ENCODE measurements at places on chromosomes 4 and X.

DNA sequence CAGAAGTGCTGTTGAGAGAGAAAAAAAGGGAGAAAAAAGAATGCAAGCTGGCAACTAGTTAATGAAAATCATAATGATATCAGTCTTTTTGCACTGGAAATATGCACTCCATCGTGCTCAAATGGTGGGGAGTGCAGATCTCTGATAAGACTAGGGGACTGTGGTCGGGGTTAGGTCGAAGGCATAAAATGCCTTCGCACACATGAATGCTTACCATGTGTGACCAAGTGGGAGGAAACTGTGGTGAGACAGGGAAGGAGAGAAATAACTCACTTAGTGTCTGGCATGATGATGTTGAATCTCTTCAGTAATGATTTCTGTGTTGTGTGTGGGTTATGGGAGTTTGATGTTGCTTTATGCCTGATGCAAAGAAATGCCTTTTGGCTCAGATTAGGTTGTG, 358.9 kb downstream of the FBXO8 start:
- DNase-seq = no peak

DNA sequence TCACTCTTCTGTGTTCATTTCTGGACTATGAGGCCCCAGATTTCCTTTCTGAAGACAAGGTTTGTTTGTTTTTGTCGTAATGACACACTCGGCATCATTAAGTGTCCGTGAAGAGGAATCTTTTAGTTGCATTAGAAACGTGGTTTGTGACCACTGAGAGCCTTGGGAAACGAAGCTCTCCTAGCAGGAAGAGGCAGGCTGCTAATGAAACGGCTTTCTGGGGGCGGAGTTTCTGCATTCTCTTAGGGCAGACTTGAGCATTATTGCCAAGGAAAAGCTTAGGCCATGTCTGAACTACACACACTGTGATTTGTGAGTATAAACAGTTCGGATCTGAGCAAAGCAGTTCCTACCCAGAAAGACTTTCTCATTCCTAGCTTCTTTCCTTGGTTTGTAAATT, 64.0 kb downstream of the SOX3 start:
- DNase-seq = no peak

- DNase-seq = no peak
These were observed 221.0 kb downstream of the PALLD start for GRCh38 chr4:168717847-168718246.

GRCh38 chr4:37503261-37503660, 182.9 kb downstream of the RELL1 start:
- no peak for DNase-seq

GRCh38 chrX:38225093-38225492, 4.4 kb upstream of the SRPX start:
- DNase-seq = no peak

DNA sequence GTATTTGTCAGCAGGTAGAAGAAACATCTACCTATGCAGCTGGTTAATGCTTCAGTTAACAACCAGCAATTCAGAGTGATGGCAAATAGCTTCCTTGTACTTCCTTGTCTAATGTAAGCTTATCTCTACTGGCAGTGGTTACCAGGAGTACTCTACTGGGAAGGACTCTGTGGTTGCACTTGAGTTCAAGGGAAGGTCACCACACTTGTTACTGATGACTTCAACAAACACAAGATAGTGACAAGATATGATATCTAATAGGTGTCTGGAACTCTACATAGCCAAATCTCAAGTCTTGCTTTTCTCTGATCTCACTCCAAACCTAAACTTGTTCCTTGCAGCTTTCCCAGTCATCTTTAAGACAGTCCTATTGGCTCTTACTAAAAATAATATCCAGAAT, 1644.9 kb upstream of the TENM3 start:
- DNase-seq = no peak

DNA sequence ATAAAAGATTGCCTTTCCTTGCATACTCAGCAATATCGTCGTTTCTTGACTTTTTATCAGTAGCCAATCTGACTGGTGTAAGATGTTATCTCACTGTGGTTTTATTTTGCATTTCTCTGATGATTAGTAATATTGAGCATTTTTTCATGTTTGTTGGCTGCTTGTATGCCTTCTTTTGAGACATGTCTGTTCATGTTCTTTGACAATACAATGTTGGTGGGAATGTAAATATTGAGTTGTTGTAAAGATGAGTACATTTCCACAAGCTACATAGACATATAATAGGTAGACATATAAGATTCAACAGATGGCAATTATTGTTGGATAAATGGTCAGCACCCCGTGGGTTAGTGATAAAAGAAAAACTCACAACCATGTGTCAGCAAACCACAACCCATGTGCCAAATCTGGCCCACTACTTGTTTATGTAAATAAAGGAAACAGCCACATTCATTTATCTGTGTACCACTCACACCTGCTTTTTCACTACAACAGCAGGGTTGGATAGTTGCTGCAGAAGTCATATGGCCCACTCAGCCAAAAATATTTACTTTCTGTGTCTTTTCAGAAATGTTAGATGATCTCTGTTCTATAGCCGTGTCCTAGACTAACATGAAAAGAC, 153.1 kb upstream of the VCX start:
- no peak for DNase-seq

- DNase-seq = no peak
These were observed 9.2 kb downstream of the VSIG4 start for GRCh38 chrX:66030505-66031317.

GRCh38 chr4:173490256-173490655, 39.8 kb downstream of the HAND2 start:
- DNase-seq = no peak

GRCh38 chr4:38603652-38604051, 60.3 kb upstream of the KLF3 start:
- no peak for DNase-seq

DNA sequence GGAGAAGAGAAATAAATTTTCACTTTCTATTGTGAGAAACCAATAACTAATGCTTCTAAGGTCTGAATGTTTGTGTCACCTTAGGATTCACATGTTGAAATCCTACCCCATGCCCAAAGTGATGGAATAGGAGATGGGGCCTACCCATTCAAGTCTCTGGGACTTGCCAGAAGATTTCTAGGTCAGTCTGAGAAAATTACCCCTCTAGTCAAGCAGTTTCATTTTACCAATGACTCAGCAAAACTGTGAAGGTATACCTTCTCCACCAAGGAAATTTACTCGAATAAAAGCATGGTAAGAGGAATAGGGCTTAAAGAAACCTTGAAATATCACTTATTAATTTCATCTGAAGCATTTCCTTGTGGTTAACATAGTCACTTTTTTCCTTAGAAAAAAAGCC, 23.5 kb upstream of the PAPSS1 start:
- no peak for DNase-seq

- no peak for DNase-seq
These were observed 94.3 kb downstream of the HPRT1 start for GRCh38 chrX:134554291-134554690.

DNA sequence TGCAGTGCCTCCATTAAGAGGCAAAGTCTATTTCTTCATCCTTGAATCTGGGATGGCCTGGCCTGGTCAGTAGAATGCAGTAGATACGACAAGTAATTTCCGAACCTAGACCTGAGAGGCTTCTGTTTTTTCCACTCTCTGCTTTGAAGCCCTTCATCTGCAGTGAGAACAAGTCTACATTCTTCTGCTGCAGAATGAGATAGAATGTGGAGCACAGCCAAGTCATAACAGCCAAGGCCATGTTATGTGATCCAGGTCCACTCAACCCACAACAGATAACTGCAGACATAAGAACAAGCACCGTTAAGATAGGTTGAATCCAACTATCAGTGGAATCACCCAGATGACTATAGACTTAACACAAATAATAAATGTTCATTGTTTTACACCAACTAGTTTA, 1297.7 kb downstream of the C4orf33 start:
- no peak for DNase-seq

DNA sequence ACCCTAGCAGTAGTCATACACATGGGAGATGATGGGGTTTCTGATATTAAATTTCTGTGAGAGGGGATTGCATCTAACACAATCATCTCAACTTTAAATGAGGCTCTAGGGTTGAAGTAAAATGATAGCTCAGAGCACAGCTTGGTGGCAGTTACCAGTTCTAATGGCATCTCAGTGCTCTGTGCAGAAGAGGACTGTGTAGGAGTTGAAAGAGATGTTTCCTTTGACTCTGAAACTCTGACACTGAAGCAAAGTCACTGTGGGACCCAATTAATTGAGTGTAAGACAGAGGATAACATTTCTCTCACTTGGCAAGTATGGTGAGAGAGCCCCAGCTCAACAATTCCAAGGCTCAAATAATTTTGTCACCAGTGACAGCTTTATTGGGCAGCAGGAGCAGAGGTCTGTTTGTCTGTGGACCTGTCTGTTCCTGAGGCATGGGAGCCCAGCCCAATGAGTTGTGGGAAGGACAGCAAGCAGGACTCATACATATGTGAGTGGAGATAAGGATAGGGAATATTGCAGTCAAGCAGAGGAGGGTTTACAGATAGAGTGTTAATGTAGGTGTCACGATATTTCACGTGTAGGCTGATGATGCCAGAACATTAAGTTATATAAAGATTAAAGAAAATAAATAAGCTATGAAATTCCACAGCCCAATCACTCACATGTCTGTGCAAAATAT, 76.7 kb upstream of the NAF1 start:
- DNase-seq = no peak

- DNase-seq = no peak
These were observed 503.9 kb downstream of the PDHA2 start for GRCh38 chr4:96343836-96344235.

DNA sequence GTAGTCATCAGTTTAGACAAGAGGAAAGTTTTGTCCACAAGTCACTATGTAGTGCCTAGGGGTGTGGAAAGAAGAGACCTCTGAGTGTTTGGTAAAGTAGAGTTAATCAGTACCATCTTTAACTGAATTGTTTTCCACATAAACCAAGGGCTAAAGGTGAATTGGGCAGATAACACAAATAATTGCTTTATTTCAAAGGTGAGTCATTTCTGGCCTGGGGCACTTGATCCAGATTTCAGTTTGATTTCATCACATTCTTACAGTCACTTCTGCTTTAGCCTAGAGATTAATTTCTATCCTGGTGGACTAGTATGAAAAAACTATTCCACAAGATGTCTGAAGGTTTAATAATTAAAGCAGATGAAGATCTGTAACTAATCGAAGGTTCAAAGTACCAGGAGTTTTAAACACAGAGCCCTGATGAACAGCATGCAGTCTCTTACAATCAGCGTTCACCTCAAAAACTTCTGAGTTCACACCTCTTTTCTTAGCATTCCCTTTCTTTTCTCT, 74.5 kb upstream of the BOD1L1 start:
- DNase-seq = no peak

GRCh38 chr4:76515975-76516843, 81.2 kb downstream of the SHROOM3 start:
- no peak for DNase-seq

DNA sequence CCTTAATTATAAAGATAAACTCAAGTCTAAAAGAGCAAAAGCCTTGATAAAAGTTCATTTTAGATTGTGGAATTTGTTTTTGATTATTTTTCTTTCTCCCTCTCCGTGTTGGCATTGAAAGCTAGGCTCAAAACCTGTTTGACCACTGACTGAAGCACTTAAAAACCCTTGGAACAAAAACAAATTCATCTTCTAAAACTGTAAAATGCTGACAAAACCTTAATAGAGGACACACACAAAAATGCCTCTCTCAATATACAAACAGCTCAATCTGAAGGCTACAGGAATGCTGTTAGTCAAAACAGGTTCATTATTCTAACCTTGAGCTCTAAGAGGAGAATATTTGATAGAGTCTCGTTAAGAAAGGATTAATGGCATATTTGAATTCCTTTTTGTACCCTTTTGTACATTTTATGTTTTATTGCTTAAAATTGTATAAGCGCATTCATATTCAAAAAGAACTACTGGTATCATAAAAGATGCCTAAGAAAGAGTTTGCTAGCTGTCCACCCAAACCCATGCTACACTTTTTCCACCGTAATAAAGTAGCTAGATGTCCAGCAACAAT, 74.3 kb upstream of the NAP1L5 start:
- DNase-seq = no peak

DNA sequence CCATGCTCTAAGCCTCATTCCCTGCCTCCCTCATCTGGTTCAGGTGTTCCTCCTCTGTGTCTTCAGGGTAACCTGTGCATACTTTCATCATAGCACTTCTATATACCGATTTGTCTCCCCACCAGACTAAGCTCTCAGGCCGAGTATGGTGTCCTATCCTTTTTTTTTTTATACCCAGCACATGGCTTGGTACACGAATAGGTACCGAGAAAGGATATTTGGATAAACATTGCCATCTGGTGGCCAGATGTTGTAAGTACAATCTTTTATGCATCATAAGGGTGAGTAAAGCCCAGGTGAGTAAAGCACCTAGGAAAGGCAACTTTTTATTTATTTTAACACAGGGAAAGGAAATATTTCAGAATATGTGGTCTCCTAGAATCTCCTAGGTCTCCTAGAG, 68.4 kb downstream of the MID2 start:
- no peak for DNase-seq

DNA sequence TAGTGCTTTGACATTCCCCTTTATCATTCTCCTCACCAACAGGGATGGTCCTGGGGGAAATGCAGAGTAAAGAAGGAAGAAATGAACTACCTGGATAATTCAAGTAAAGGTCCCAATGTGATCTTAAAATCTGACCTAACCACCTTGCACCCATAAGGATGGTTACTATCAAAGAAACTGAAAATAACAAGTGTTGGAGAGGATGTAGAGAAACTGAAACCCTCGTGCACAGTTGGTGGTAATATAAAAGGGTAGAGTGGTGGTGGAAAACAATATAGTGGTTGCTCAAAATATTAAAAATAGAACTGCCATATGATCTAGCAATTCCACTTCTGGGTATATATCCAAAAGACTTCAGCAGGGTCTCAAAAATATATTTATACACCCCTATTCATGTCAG, 298.6 kb upstream of the PPARGC1A start:
- no peak for DNase-seq

DNA sequence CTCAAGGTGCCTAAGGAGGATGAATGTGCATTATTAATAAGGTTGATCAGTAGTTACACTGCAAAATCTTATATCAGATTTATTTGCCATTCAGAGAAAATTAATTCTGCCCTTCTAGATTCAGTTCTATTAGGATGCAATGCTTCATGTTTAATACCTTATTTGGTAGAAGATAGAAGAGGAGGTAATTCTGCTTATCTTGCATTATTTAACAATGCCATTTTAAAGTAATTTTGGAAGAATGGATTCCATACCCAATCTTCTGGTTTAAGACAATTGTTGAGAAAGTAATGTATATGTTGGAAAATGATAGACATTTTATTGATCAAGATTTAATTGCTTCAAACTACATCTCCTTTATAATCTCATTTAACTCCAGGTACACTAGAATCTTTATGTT, 360.9 kb downstream of the ADGRL3 start:
- DNase-seq = no peak

DNA sequence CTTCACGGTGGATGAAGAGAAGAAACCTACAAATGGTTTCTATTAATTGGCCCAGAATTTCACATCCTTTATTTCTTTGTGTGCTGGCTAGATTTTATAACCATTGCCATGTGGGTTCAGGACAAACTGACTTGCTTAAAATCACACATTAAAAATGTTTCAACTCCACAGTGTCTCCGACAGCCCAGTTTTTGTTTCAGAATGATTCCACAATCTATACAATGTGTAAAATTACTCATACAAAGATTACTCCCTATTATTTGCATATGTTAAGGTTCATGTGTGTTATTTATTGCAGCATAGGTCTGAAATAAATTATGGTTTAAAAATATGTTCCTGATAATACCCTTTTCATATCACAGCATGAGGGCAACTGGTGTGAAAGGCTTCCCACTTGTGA, 20.6 kb downstream of the DCHS2 start:
- DNase-seq = no peak

Measured in NCI-H446 (cell line).